ENCODE measurements at places on chromosomes 1 and 21. TPM values are rescaled to one million over a fixed set of nuclear protein-coding genes. Genes with fewer than 3 reads are reported as not detected.
A peak's percentile ranks its signal among the peaks of the same experiment; 100 is the strongest.

DNA sequence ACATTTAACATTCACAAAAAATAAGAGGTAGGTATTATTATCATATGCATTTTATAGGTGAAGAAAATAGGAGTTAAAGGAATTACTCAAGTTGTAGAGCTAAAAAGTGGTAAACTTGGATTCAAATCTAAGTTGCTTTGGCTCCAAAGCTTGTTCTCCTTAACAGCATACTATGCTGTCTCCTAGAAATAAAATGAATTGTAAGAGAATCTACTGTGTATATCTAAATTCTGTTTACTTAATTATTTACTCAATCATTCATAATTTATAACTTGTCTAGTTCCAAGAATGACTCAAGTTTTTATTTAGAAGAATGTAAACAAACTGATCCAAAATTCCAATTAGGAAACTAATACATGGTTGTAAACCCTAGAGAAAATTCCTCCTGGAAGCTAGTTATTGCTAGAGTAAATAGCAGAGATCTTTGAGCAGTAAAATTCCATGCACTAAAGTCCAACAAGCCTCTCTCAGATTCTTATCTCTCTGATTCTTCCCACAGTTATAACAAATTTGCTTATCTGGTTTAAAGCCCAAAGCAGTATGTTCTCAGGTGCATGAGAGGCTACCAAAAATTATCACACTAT lies 132.5 kb upstream of the DPT start:
- H3K4me3 ChIP-seq, result no peak overlapping the region
- no peak for DNase-seq

GRCh38 chr1:97636941-97637340 lies 283.9 kb downstream of the DPYD start:
- no peak for DNase-seq
- H3K36me3 ChIP-seq, result peaks cover 5% of the 10 kb centered on the region
- no peak overlapping the region for H3K4me3 ChIP-seq
- no peak overlapping the region for H3K27ac ChIP-seq
- no peaks in the 10 kb centered on the region for H3K4me1 ChIP-seq

- peaks cover 40% of the 10 kb centered on the region for H3K4me1 ChIP-seq
- peak overlapping the region; percentile 28 for H3K27ac ChIP-seq
- no peak for DNase-seq
- H3K27me3 ChIP-seq, result no peaks in the 10 kb centered on the region
- H3K36me3 ChIP-seq, result peaks cover 9% of the 10 kb centered on the region
- no peak overlapping the region for H3K4me3 ChIP-seq
Observed at GRCh38 chr1:2288311-2288710, 60.2 kb downstream of the SKI start.

DNA sequence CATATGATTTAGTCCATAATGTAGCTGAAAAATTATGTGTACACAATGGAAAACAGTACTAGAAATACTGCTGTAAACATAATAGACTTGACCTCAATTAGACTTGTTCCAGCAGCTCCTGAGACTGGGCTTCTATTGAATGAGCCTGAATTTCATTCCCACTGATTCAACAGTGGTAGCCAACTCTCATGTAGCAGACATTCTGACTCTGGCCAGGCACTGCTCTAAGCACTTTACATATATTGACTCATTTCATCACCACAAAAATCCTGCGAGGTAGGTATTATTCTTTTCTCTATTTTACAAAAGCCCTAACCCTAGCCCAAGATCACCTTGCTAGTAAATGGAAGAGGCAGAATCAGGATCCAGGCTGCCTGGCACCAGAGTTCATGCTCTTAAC lies 12.8 kb upstream of the CTSS start:
- H3K4me3 ChIP-seq, result no peak overlapping the region
- H3K4me1 ChIP-seq, result peaks cover 11% of the 10 kb centered on the region
- no peak overlapping the region for H3K27ac ChIP-seq
- no peak for DNase-seq
- H3K27me3 ChIP-seq, result no peaks in the 10 kb centered on the region

DNA sequence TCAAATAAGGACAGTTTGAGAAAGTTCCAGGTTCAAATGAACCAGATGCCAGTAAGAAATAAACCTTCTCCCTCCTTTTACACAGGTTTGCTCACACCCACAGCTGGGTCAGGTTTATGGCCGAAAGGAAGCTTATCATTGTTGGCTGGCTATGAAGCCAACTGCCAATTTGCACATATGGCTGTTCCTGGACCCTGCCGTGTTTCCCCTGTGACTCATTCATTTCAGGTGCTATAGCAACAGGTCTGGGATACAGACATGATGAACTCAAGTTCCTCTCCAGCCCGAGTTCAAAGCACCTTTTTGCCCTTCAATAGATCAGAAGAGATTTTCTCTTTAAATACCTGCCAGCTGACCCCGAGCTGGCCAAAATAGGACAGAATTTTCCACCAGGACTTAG lies 134.4 kb upstream of the SMYD2 start:
- H3K4me1 ChIP-seq, result no peaks in the 10 kb centered on the region
- H3K36me3 ChIP-seq, result no peaks in the 10 kb centered on the region
- peaks cover 2% of the 10 kb centered on the region for H3K27me3 ChIP-seq

GRCh38 chr1:145730900-145731299 lies 11.6 kb downstream of the CD160 start:
- H3K36me3 ChIP-seq, result peaks cover 2% of the 10 kb centered on the region
- no peak for DNase-seq
- H3K27ac ChIP-seq, result no peak overlapping the region

GRCh38 chr1:147768582-147768981 lies 8.2 kb upstream of the GJA5 start:
- H3K4me1 ChIP-seq, result peaks cover 4% of the 10 kb centered on the region
- H3K36me3 ChIP-seq, result no peaks in the 10 kb centered on the region
- no peak overlapping the region for H3K27ac ChIP-seq
- peaks cover 8% of the 10 kb centered on the region for H3K27me3 ChIP-seq
- H3K4me3 ChIP-seq, result no peak overlapping the region
- DNase-seq, result no peak

DNA sequence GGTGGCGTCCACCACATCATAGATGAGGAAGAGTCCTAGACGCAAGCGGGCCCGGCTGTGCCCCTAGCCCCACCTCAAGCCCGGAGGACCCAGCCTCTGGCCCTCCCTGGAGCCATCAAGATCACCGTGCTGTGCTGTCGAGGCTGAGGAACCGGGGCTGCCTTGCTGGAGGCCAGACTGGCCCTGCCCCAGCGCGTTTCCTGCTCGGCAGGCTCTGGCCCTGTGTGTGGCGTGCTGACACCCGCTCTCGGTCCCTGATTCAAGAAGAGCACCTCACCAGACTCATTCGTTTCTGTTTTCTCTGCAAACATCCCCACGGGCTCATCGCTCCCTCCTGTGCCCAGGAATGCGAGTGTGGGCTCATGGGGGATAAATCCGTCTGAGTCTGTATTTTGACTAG lies 51.1 kb downstream of the GLIS1 start:
- H3K27ac ChIP-seq, result no peak overlapping the region
- H3K4me3 ChIP-seq, result no peak overlapping the region
- no peak for DNase-seq
- no peaks in the 10 kb centered on the region for H3K36me3 ChIP-seq
- no peaks in the 10 kb centered on the region for H3K4me1 ChIP-seq

GRCh38 chr1:201084295-201084694 lies 27.9 kb downstream of the CACNA1S start:
- H3K27me3 ChIP-seq, result peaks cover 12% of the 10 kb centered on the region
- no peak overlapping the region for H3K4me3 ChIP-seq
- H3K36me3 ChIP-seq, result no peaks in the 10 kb centered on the region
- H3K27ac ChIP-seq, result no peak overlapping the region

- H3K36me3 ChIP-seq, result peaks cover 6% of the 10 kb centered on the region
- no peak overlapping the region for H3K4me3 ChIP-seq
- no peak for DNase-seq
- H3K27me3 ChIP-seq, result no peaks in the 10 kb centered on the region
- H3K27ac ChIP-seq, result no peak overlapping the region
- peaks cover 12% of the 10 kb centered on the region for H3K4me1 ChIP-seq
Observed at GRCh38 chr1:231021540-231022031, 18.5 kb downstream of the FAM89A start.

GRCh38 chr1:220552672-220553260 lies 24.8 kb downstream of the MARK1 start:
- no peak overlapping the region for H3K27ac ChIP-seq
- H3K36me3 ChIP-seq, result no peaks in the 10 kb centered on the region
- peaks cover 4% of the 10 kb centered on the region for H3K27me3 ChIP-seq
- DNase-seq, result no peak

DNA sequence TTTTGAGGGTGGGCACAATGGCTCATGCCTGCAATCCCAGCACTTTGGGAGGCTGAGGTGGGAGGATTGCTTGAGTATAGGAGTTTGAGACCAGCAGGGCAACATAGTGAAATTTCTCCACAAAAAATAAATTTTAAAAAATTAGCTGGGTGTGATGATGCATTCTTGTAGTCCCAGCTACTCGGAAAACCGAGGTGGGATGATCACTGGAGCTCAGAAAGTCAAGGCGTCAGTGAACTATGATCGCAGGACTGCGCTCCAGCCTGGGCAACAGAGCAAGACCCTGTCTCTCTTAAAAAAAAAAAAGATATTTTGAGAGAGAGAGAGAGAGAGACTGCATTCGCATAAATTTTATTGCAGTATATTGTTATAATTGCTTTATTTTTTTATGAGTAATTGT lies 75.9 kb upstream of the B3GALT5 start:
- H3K4me1 ChIP-seq, result no peaks in the 10 kb centered on the region
- no peak overlapping the region for H3K4me3 ChIP-seq
- DNase-seq, result no peak
- peaks cover 8% of the 10 kb centered on the region for H3K27me3 ChIP-seq
- H3K36me3 ChIP-seq, result no peaks in the 10 kb centered on the region
- no peak overlapping the region for H3K27ac ChIP-seq

GRCh38 chr1:15680131-15680530 lies 4.0 kb upstream of the PLEKHM2 start:
- no peak overlapping the region for H3K27ac ChIP-seq
- peaks cover 5% of the 10 kb centered on the region for H3K27me3 ChIP-seq
- H3K36me3 ChIP-seq, result no peaks in the 10 kb centered on the region
- DNase-seq, result no peak
- H3K4me3 ChIP-seq, result no peak overlapping the region

GRCh38 chr1:45493116-45493697 lies 2.2 kb upstream of the TESK2 start:
- H3K27me3 ChIP-seq, result no peaks in the 10 kb centered on the region
- peaks cover 9% of the 10 kb centered on the region for H3K4me1 ChIP-seq
- no peak overlapping the region for H3K27ac ChIP-seq

- no peaks in the 10 kb centered on the region for H3K4me1 ChIP-seq
- peaks cover 6% of the 10 kb centered on the region for H3K27me3 ChIP-seq
Observed at GRCh38 chr1:182569939-182570610, 19.0 kb downstream of the RNASEL start.

DNA sequence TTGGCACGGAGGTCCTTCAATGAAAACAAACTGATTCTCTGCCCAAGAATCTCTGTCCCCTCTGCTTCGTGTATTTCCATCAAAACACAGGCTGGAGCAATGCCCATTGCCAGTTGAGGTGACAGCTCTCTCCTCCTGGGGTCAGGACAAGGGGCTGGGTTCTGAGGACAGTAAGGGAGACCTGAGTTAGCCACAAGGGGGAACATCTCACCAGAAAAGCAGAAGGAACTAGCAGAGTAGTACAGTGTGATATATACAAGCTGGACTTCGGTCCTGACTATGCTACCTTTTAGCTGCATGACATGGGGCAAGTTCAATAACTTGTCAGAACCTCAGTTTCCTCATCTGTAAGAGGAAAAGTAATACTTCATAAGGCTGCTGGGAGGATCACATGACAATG lies 50.3 kb downstream of the SYT2 start:
- H3K36me3 ChIP-seq, result no peaks in the 10 kb centered on the region
- no peak overlapping the region for H3K4me3 ChIP-seq
- no peak overlapping the region for H3K27ac ChIP-seq
- peaks cover 30% of the 10 kb centered on the region for H3K27me3 ChIP-seq
- H3K4me1 ChIP-seq, result peaks cover 6% of the 10 kb centered on the region

DNA sequence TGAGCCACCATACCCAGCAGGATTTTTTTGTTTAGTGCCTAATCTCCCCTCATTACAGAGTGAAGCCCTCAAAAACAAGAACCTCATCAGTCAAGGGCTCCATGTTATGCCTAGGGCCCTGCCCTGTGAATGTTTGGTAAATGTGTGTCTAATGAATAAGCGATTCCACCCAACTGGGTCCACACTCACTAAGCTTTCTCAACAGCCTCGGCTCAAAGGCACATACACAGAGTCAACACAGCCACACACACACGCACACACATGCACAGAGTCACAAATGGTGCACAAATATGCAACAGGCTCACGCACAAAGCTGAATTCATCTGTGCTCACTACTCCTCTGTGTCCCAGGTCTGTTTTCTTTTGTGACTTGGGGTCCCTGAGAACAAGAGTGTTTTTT lies 11.7 kb upstream of the SYNC start:
- H3K4me3 ChIP-seq, result no peak overlapping the region
- DNase-seq, result no peak
- no peaks in the 10 kb centered on the region for H3K36me3 ChIP-seq

- DNase-seq, result no peak
- no peak overlapping the region for H3K4me3 ChIP-seq
- peaks cover 7% of the 10 kb centered on the region for H3K27me3 ChIP-seq
- no peaks in the 10 kb centered on the region for H3K4me1 ChIP-seq
- H3K36me3 ChIP-seq, result no peaks in the 10 kb centered on the region
- H3K27ac ChIP-seq, result no peak overlapping the region
Observed at GRCh38 chr1:147851149-147851548, 51.4 kb upstream of the GJA8 start.

- H3K27me3 ChIP-seq, result no peaks in the 10 kb centered on the region
- H3K27ac ChIP-seq, result no peak overlapping the region
- no peak overlapping the region for H3K4me3 ChIP-seq
- H3K36me3 ChIP-seq, result peaks cover 21% of the 10 kb centered on the region
- no peak for DNase-seq
- H3K4me1 ChIP-seq, result peaks cover 22% of the 10 kb centered on the region
Observed at GRCh38 chr21:36162631-36163030, 6.0 kb downstream of the DOP1B start.

DNA sequence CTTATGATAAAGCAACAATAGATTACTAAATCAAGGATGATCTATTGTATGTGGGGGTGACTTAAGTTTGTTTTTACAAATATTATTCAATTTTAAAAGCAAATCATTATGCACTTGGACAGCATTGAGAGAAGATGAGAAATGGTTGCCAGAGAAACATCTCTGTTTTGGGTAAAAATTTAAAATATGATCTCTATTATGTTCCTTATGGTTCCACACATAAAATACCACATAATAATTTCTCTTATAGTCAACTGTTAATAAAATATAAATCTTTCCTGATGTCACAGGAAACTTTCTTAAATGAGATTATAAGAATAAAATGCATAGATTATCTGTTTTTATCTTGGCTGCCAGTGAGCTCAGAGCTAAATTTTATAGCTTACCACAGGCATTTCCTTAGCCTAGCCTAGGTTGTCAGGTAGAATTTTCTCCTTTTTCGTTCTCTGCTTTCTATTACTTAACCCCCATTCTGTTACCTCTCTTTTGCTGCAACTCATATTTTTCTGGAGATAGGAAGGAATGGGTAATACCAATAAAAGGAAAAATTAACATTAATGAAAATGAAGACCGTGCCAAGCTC lies 109.7 kb downstream of the TGFB2 start:
- H3K36me3 ChIP-seq, result no peaks in the 10 kb centered on the region
- no peaks in the 10 kb centered on the region for H3K4me1 ChIP-seq
- DNase-seq, result no peak
- no peak overlapping the region for H3K4me3 ChIP-seq

LCE1A gene
- total RNA-seq, result not detected

TRIM67 gene
- total RNA-seq, result not detected

TMEM200B gene
- total RNA-seq, result not detected

TRAPPC3 gene
- total RNA-seq, result 51.7 TPM

EEIG2 gene
- total RNA-seq, result 16.5 TPM

BARHL2 gene
- total RNA-seq, result not detected

UBL4B gene
- not detected for total RNA-seq
